CD4-positive, alpha-beta T cell treated with Interleukin-15 for 4 hours (primary cell): ENCODE measurements at places on chromosomes 11 and 22.

DNA sequence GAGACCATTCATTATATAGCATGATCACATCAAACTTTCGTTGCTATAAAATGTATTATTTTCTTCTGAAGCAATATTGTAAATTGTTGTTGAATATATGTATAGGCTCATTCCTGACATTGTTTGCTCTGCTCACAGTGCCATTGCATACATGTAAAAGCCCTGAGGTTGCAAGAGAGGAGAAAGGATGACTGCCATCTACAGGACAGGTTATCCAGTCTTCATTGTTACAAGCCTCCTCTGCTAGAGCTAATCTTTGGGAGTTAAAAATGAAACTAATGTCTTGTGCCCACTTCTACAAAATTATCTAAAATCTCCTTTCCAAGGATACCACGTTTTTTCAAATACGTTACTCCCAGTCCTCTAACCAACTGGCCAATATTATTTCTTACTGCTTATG lies 16.4 kb upstream of the OR5AL1 start:
- DNase-seq = no peak

GRCh38 chr22:26082866-26083265 lies 86.4 kb upstream of the SEZ6L start:
- DNase-seq = no peak

GRCh38 chr11:119108146-119108856 lies 1.2 kb downstream of the C2CD2L start:
- DNase-seq = no peak

GRCh38 chr22:19231986-19232385 lies 53.5 kb upstream of the SLC25A1 start:
- no peak for DNase-seq

DNA sequence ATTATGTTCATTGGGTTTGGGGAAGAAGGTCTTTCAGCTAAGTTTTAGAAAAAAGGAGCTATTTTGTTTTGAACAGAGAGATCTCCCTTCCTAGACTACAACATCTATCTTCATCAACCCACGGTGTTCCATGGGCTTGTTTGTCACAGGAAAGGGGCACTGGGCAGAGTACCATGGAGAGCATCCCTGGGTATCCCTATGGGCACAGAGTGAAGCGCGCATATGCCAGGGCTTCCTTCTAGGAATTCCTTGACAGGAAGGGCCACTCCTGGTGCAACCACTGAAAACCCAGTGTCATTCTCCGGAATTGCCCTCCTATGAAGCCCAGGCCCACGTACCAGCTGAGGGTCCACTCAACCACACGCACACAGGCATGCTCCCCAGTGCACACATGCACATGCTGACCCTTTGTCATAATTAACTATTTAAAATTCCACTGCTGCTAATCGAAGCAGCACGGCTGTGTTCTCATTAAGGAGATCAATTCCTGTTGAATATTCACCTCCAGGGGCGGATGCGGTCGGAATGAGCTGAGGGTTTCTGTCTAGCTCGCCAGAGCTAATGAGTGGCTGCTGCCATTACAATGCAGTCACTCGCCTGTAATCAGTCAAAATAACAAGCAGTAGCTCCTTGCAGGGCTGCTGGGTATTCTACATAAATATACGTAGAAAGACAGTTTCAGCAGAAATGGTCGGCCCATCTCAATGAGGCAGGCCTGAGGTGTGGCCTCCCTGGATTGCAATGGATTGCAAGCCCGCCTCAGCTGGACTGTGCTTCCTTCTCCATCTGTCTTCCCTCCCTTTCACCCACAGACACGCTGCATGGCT lies 512.5 kb downstream of the OPCML start:
- DNase-seq = no peak

GRCh38 chr22:20389288-20389687 lies 4.7 kb upstream of the ZNF74 start:
- no peak for DNase-seq

DNA sequence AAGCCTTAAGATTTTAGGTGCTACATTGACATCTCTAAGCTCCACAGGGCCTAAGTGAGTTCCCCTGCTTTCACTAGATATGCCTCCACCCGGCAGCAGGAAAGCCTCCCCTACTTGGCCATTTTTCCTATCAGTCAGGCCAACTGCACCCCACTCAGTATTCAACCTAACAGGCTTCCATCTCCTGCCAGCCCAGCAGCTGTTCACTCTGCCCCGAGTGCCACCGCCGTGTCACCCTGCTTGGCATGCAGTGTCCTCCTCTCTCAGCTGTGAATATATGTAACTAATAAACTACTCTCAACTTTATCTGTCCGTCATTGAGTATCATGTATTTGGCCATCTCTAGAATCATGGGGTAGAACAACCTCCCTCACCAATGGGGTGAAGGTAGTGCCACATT lies 9.0 kb upstream of the OR6M1 start:
- no peak for DNase-seq

GRCh38 chr11:64739871-64740270 lies 4.1 kb downstream of the RASGRP2 start:
- DNase-seq = no peak

DNA sequence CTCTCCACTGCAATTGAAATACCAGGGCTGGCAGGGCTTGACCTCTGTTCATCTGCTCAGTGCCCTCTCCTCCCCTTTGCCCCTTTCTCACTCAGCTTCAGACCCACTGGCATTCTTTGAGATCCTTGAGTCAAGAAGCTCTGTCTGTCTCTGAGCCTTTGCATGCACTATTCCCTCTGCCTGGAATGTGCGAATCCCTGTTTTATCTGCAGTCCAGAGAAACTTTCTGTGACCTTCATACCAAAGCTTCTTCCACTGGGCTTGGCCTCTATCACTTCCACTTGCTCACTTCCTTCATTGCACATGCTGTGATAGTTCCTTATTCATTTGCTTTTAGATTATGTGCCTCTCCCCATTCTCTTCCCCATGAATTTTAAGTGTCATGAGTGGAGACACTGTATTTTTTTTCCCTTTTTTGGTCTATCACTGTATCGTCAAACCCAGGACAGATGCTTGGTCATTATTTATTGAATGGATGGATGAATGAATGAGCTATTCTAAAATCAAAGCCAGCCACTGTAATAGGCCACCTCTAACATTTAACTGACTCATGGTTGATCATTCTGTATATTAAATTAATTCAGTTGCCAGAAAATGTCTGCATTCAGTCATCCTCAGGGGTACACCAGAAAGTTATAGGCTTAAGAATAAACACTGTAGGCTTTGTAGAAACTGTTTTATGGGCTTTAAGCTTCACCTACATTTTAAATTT lies 88.7 kb upstream of the TIMP3 start:
- DNase-seq = no peak

DNA sequence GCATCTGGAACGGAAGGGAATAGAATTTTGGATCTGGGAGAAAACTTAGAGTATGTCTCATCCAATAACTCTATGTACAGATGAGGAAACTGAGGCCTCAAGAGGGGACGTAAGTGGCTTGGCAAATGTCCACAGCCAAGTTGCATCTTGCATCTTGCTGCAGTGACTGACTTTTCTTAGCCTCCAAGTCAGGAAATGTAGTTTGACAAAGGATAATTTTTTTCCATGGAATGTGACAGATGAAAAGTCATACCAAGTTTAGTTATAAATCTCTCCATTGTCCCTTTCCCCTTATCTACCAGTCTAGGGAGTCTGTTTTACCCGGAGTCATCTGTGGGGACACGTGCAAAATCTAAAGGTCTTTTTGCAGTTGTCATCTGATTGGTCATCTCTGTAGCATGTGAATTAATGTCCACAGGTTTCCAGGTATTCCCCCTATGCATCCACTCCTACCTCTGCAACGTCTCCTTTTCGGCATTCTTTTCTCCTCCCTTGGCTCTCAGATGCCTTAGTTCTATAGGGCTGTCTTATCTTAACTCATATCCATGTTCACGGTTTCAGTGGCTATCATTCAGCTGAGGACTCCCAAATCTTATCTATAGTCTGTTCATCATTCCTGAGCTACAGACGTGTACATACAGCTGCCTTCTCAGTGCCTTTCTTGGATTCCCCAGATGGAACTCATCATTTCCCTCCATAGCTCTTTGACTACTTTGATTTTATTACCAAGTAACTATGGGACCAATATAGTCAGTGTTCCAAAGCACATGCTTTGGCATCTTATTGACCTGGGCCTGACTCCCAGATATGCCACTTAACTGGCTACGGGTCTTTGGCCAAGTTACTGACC lies 139.5 kb upstream of the TIMP3 start:
- no peak for DNase-seq

- no peak for DNase-seq
These were observed 58.7 kb upstream of the SLN start for GRCh38 chr11:107770551-107770951.
